ENCODE measurements at places on chromosomes 5 and 9.

GRCh38 chr9:3237121-3237520 is 288.7 kb downstream of the RFX3 start:
- no peak for DNase-seq

- DNase-seq: no peak
Observed at GRCh38 chr9:77546376-77546950, 101.7 kb downstream of the GNA14 start.

DNA sequence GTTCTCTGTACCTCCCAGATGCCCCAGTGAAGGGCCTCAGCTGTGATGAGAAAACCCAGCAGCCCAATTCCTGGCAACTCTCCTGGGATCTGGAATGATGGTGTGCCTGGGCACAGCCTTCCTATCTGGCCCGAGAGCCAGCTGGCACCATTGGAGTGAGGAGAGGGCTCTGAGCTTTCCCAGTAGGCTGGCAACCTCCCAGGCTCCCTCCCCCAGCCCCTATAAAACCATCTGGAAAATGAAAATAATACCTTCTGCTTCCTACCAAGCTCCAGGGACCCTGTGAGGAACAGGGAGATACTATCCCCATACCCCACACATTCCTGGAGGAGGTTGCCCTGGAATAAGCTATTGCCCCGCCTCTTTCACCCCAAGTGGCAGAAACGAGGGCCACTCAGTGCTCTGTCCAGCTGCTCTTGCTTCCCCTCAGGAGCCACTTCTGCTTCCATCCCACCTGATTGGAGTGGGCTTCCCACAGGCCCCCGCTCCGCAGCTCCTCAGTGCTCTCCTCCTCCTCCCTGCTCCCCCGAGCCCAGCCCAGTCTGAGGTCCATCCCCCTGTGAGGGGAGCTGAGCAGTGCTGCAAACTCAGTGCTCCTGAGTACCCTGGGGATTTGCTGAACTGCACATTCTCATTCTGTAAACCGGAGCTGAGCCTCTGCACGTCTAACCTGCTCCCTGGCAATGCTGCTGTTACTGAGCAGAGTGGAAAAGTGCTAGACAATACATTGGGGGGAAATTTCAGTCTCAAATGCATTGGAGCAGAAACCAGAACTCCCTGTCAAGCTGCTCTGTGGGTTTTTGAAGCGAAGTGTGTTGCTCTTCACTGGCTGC is 74.7 kb downstream of the THBS4 start:
- DNase-seq: peak; percentile 98

DNA sequence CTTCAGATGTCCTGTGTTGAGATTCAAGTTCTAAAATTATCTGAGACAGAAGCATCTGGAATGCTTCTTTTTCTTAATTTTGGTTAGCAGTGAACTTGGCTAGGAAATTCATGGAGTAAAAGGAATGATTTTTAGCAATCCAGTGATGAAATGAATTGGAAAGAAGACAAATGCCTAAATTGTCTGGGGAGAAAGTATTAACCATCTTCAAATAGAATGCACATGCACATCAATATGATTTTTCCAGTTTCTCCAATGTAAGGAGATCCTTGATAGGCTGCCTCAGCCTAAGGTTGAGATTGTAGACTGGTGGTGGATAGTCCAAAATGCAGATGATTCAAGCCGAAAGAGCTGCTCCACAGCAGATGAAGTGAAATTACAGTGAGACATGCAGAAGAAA is 106.7 kb downstream of the PCSK5 start:
- DNase-seq: no peak

GRCh38 chr5:114324282-114324681 is 37.6 kb upstream of the KCNN2 start:
- DNase-seq: no peak

GRCh38 chr5:125032286-125032685 is 285.8 kb upstream of the ZNF608 start:
- no peak for DNase-seq

- no peak for DNase-seq
Observed at GRCh38 chr5:2165203-2165602, 282.5 kb upstream of the IRX4 start.

- no peak for DNase-seq
Observed at GRCh38 chr5:69295088-69295754, 37.4 kb downstream of the CCDC125 start.

DNA sequence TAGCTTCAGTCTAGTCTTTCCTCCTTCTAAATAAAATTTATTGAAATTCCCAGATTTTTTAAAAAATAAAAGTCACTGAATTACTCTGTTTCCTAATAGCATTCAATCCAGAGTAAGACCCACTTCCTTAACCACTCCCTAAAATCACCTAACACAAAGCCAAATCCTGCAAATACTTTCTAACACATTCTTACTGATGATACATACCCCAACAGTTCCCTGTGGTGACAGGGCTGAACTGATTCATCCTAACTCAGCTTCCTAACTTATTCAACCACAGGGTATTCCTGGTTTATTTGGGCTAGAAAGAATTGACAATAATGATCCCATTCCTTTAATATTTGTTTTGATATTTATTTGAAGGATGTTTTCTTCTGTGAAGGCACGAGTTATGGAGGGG is 40.7 kb upstream of the ZNF300 start:
- no peak for DNase-seq

- DNase-seq: no peak
Observed at GRCh38 chr9:18495065-18495464, 21.1 kb downstream of the ADAMTSL1 start.

DNA sequence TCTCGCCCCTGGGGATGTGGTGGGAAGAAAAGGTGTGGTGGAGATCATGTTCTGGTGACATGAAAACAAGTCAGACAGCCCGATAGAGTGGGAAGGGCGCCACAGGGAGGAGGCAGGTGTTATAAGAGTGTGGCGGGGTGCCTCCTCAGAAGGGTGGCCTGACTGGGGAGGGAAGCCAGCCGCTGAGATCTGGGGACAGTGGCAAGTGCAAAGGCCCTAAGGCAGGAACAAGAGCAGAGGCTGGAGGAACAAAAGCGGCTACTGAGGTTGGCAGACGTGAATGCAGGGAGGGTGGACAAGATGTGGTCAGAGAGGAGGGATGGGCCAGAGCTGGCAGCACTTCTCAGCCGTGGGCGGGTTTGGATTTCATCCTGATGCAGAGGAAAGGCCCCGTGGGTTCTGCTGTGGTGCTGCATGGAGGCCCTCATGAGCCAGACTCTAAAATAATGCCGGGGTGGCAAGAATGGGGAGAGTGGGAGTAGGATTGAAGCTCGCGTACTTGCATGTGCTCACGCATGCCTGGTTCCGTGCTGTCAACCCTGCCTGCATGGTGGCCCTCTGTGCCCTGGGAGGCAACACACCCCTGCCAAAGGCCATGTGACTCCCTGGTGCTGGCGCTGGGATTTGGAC is 89.2 kb downstream of the MVB12B start:
- DNase-seq: no peak

DNA sequence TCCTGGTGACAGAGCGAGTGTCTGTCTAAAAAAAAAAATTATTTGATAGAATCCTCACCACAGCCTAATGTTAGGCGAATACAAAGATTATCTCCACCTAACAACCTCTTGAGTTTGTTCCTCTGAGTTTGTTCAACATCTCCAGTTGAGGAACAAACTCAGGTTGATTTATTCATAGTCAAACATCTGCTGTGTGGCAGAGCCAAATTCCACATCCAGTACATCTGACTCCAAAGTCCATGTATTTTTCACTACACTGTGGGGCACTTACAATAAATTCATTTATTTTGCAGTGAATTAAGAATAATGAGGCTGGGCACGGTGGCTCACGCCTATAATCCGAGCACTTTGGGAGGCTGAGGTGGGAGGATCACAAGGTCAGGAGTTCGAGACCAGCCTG is 53.3 kb downstream of the KIF24 start:
- DNase-seq: no peak

DNA sequence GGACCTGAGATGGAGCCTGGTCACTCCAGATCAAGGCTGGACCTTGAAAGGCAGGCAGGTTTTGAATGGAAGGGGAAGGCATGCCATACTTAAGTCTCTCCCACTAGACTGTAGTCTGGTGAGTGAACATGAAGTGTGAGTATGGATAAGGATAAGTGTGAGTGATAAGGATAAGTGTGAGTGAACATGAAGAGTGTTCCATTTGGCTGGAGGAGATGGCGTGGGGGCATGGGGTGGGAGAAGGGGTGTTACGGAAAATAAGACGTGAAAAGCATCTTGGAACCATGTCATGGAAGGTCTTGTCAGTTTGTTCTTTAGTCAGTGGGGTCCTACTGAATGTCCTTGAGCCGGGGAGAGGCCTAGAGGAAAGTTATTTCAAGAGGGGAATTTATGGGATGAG is 32.8 kb downstream of the HMGXB3 start:
- DNase-seq: no peak

- DNase-seq: no peak
Observed at GRCh38 chr9:114000063-114000454, 78.0 kb downstream of the AMBP start.

- DNase-seq: no peak
Observed at GRCh38 chr5:157366741-157367674, 93.0 kb upstream of the NIPAL4 start.

DNA sequence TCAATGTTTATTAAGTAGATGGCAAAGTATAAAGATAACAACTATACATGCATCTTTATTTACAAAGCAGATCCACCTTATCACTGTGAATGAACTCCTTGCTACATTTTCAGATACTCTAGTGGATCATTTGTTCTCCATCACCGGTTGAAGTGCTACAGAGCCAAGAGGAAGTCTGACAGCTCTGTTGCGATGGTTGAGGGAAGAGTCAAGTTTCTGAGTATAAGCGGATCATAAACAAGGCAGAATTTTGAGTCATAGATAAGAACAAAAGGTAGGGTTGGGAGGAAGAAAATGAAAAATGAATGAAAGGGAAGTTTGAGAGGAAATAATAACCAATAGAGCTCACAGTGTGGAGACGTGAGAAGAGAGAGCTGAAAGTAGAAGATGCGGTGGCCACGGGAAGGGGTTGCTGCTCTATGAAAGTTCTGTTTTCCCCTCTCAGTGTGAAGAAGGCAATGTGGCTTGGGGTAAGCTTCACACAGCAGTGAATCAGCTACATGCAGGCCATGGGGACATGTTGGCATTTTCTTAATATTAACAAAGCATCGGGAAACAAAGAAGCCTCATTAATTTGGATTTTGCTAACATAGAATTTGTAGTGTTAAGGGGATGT is 30.8 kb upstream of the KCNN2 start:
- no peak for DNase-seq

DNA sequence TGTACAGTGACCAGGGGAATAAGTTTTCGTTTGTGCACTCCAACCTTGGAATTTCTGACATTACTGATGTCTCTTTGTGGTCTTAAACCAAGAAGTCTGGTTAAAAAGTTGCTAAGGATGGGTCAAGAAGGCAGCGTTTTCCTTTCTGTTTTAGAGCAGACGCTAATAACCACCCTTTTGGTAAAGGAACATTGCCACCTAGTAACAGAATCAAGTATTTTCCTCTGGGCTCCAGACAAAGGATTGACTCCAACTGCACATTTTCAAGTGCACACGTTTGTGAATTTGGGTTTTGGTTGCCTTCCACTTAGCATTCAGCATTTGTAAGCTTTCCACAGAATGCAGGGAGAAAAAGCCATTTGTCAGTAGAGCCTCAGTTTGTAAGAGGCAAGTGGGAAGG is 22.2 kb upstream of the CEP78 start:
- no peak for DNase-seq

- DNase-seq: no peak
Observed at GRCh38 chr9:6590772-6591384, 54.7 kb downstream of the GLDC start.

GRCh38 chr5:1294206-1294834 is 548 bp downstream of the TERT start:
- no peak for DNase-seq

- no peak for DNase-seq
Observed at GRCh38 chr9:101578378-101578777, 16.4 kb downstream of the PPP3R2 start.

DNA sequence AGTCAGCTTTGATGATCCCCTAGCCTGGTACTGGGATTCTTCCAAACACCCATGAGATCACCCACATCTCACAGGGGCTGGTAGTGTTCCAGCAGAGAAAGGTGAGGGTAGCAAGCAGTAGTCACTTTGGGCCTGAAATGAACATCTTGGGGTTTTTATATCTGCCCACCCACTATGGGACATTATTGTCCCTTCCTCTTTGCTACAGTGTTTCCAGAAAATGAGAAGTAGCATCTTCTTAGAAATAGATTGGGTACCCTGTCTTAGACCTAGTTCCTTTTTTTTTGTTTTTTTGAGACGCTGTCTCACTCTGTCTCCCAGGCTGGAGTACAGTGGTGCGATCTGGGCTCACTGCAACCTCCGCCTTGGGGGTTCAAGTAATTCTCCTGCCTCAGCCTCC is 249.2 kb upstream of the ANKRD55 start:
- no peak for DNase-seq

GRCh38 chr5:96177303-96177869 is 215.7 kb upstream of the ELL2 start:
- no peak for DNase-seq

GRCh38 chr9:76114144-76114543 is 223.7 kb downstream of the PCSK5 start:
- no peak for DNase-seq

- DNase-seq: no peak
Observed at GRCh38 chr9:69951411-69951810, 92.2 kb upstream of the MAMDC2 start.

DNA sequence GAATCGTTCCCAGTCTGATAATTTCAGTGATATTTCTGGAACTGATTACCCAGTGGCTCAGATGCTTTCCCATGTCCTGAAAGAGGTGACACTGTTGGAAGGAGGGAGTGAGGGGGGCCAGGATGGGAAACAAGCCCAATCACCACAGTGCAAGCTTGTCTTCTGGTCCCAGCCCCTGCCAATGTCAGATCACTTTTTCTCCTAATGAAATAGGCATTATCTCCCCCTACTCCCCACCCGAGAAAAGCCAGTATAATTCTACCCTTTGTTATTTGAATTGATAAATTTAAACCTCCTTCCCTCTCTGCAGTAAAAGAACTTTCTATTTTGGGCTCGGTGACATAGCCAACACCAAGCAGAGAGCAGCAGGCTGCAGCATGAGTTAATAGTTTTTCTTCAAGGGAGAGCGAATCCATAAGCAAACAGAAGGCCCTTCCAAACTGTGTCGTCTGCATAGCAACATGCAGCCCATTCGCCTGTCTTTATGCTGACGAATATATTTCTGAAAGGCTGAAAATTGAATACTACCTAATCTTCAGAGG is 14.6 kb upstream of the PPP2CA start:
- DNase-seq: peak; percentile 67

Data from NCI-H1694 (cell line).